ENCODE measurements at places on chromosomes 3 and 15.

- no peak for DNase-seq
Measured at GRCh38 chr15:27175472-27176153, 204.6 kb downstream of the GABRG3 start.

GRCh38 chr3:48747015-48747615 is 30.1 kb upstream of the IP6K2 start:
- no peak for DNase-seq

GRCh38 chr3:64244011-64244942 is 19.0 kb upstream of the PRICKLE2 start:
- no peak for DNase-seq

GRCh38 chr3:137061186-137061585 is 103.4 kb downstream of the IL20RB start:
- no peak for DNase-seq

DNA sequence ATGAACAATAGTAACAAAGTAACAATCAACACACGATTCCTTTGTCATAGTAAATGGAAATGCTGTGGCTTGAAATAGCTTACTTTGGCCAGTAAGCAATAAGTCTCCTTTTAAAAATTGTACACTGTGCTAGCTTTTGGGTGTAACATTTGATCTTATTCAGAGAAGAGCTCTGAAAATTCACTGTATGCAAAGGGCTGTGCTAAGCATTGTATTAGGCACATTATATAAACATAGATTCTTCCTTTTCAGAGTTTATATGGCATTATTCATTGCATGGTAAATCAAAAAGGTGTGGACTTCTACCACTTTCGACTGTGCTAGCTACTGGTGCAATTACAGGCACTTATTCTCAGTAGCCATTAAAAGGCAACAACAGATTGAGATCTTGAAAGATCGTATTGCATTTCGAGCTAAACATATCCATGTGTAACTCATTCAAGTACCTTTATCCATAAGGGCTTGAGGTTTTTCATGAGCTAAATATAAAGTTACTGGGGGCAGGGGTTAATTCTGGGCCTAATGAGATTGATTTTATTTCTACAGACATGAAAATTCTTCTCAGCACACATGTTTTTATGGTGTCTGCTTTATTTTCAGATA is 246.8 kb downstream of the NR1D2 start:
- no peak for DNase-seq

DNA sequence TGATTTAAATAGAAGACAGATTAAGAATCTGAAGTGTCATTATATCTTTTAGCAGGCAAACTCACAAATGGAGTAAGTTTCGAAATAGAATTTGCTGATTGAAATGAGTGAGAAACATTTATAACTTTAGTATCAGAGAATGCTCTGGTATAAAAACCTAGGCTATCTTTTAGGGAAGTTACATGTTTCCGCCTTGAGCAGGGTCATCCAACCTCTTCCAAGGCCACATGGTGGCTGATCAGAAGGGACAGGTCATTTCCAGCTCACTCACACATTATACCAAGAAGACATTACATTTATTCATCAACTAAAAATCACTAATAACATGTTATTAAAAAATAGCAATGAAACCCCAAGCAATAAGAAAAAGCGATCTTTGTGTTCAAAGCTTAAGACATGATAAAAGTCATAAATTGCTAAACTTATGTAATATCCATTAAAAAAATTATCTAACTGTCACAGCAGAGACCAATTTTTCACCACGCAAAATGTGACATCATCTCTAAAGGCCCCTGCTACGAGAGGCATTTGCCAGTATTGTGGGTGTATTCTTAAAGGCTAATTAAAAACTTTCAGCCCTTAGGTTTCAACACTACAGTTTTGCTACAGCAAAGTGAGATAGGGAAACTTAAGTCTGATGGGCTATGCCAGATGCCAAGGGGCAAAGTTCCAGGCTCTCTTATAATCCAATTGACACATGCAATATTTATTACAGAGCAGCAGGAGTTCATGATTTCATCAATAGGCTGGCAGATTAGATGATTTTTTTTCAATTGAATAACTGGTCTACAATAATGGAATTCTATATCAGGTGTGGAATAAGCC is 240.4 kb upstream of the TBL1XR1 start:
- DNase-seq: no peak

- peak; percentile 62 for DNase-seq
Measured at GRCh38 chr3:30553641-30554316, 52.6 kb upstream of the TGFBR2 start.

DNA sequence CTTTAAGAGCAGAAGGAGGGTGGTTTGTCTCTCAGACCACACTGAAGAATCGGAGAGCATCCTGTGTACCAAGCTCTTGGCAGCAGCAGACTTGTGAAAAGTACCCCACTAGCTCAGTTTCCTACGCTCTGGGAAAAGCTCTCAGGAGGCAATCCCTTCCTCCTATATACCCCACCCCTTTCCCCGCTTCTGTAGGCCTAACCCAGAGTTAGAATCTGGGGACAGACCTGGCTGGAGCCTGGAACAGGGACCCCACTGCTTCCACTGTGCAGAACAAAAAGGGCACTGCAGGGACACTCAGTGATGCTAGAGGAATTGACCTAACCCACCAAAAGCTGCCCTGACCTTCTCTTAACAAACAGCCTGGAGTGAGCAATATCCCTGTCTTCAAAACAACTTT is 70.0 kb upstream of the CCDC39 start:
- no peak for DNase-seq

DNA sequence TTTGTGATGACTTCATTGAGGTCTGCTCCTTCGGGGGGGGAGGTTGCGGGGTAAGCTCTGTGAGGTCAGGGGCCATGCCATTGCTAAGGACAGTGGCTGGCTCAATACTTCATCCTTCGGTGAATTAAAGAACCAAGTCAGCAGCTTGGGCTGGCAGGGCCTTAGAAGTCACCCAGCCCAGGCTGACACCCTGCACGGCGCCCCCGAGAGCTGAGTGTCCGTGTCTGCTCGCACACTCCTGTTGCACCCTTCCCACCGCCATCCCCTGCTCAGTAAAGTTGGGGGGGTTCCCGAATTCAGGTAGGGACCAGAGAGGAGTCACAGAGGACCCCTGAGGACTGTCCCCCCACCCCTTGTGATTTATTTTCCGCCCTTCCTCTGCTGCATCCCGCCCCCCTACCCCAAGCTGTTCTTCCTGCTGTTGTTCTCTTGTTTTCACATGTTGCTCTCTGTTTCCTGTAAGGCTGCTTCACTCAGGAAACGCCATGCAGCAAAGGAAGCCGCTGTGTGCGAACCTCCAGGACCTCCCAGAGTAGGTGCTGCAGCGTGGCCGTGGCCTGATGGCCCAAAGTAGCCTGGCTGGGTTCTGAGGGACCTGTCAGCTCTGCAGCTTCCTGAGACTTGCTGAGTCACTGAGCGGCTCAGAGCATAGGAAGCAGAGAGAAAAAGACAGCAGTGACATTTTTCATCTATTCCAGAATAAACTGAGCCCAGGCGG is 14.4 kb downstream of the EFCC1 start:
- no peak for DNase-seq

DNA sequence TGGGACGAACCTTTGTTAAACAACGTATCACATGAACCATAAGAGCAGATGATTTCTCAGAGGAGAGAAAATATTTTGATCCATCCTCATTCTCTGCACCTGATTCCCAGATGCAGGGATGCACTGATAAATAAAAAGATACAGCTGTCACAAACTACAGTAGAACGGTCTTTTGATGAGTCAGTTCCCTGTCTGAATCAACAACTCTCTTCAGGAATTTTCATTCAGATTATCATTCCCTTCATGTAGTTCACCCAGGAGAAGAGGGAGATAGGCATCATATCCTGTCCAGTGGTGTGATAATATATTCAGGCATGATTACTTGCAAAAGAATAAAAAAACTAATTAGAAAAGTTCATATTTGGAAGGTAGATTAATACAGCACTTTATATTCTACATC is 521.5 kb downstream of the PYDC2 start:
- no peak for DNase-seq

DNA sequence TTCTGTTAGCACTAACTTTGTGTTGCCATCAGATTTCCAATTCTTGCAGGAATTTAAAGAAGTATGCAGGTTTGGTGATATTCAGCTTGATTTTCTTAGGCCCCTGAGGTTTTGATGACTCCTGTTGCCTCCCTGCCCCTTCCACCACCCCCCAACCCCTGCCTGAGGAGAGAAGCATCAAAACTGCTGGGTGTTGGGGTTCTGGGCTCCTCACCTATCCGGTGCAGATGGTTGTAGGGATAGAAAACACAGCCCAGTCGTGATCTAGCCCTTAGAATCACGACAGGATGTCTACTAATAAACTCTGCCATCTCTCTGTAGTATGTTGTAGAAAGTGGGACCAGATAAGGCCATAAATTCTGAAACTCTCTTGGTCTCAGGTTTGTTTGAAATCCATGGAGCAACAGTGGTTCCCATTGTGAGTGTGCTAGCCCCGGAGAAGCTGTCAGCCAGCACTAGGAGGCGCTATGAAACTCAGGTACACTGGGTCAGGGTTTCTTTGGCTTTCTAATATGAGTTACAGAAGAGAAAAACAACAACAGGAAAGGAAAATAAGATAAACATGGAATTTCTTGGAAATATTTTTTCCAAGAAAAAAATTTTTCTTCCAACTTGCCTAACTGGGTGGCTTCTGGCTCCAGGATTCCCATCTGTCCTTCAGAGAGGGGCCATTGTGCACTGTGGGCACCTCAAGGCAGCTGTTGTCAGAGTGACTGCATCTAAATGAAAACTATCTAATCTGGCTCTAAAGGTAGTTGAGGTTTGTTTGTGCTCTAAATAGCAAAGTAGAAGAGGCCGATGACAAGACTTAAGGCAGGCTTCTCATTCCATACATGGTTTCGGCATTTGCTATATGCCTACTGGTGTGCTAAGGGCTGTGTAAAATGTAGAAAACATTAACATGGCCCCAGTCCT is 8.7 kb downstream of the SRP14 start:
- DNase-seq: peak; percentile 35

GRCh38 chr3:12768579-12769527 is 9.8 kb upstream of the TMEM40 start:
- no peak for DNase-seq

DNA sequence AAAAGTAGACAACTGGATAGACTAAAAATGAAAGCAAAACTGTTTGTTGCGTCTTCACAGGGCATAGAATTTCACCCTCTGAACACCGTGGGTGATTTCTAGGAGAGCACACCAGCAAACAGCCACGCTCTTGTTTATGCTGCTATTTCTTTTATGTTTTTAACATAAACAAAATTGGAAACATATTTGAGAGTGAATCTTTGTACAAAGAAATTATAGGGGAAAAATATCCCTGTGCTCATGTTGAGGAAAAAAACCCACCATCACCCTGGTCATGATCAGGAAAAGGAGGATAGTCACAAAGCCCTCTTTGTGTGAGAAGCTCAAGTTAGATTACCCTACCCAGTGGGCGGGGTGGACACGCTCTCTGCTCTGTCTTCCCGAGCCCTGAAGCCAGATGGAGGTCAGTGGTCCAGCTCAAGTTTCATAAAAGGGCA is 313.3 kb downstream of the SATB1 start:
- peak; percentile 59 for DNase-seq

DNA sequence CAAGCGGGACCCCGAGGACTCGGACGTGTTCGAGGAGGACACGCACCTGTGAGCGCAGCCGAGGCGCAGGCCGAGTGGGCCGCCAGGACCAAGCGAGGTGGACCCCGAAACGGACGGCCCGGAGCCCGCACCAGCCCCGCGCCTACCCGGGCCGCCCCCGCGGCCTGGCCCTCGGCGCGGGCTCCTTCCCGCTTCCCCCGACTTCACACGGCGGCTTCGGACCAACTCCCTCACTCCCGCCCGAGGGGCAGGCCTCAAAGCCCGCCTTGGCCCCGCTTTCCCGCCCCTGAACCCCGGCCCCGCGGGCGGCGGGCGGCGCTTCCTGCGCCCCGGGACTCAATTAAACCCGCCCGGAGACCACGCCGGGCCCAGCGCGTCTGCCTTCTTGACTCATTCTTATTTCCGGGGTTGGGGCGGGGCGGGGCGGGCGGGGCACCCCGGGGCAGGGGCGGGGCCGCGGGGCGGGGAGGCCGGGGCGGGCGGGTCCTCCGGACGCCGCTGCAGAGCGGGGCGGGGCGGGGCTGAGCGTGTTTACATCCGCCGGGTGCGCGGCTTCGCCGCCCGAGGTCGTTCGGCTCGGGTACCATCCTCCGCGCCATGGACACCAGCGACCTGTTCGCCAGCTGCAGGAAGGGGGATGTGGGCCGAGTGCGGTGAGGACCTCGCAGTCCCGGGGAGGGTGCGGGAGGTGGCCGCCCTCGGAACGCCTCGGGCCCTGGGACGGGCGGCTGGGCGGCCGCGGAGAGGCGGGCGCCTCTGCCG is at the start of gene ABTB1:
Gene ABTB1 (plus strand): TSS at position 524 of the 762 bp plus-strand sequence. CDS start 74 bp downstream, at position 598.
- peak; percentile 99 for DNase-seq

GRCh38 chr3:170257145-170257544 is 34.9 kb downstream of the PRKCI start:
- DNase-seq: no peak

DNA sequence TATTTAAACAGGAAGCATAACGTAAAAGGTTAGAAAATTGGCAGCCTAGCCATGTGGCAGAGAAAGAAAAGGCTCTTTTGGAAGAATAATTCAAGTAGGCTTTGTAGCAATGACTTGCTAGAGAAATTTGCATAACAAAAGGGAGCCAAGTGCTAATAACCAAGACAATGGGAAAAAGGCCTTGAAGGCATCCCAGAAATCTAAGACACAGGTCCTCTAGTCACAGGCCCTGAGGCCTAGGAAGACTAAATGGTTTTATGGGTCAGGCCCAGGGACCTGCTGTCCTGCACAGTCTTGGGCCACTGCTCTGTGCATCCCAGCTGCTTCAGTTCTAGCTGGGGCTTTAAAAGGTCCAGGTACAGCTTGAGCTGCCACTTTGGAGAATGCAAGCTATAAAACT is 78.5 kb downstream of the FGF7 start:
- no peak for DNase-seq

GRCh38 chr3:12456441-12456840 is 27.8 kb upstream of the TSEN2 start:
- no peak for DNase-seq

GRCh38 chr3:44026220-44026865 is 215.3 kb upstream of the TOPAZ1 start:
- no peak for DNase-seq

DNA sequence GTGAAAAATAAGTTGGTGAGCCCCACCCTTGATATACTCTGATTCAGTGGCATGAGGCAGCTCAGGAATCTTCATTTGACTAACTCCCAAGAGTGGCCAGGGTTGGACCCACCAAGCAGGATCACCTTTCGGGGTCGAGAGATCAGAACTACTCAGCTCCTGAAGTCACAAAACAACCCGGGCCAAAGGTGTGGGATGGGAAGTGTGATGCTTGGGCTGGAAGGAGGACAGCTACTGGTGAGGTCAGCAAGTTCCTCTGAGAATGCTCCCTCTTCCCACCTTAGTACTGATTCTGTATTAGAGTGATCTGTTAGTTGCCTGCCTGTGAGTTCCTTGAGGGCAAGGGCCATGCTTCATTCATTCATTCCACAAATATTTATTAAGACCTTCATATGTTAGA is 15.1 kb downstream of the ESYT3 start:
- no peak for DNase-seq

- no peak for DNase-seq
Measured at GRCh38 chr15:76401285-76401684, 64.7 kb downstream of the ISL2 start.

GRCh38 chr3:155431856-155432570 is 138.5 kb upstream of the STRIT1 start:
- no peak for DNase-seq

GRCh38 chr3:150218236-150218635 is 189.9 kb upstream of the TSC22D2 start:
- no peak for DNase-seq

- DNase-seq: no peak
Measured at GRCh38 chr3:108175352-108175751, 46.9 kb downstream of the IFT57 start.

GRCh38 chr15:66498501-66499386 is 1.2 kb upstream of the SNAPC5 start:
- peak; percentile 34 for DNase-seq

GRCh38 chr15:92158426-92158825 is 235.3 kb upstream of the ST8SIA2 start:
- DNase-seq: no peak

Measured in GM03348 (cell line).